ENCODE measurements at places on chromosomes 6 and 20.

GRCh38 chr6:142913511-142914047 lies 31.4 kb downstream of the HIVEP2 start:
- DNase-seq: no peak

- DNase-seq: no peak
Observed at GRCh38 chr6:33935439-33936080, 131.8 kb upstream of the MLN start.

DNA sequence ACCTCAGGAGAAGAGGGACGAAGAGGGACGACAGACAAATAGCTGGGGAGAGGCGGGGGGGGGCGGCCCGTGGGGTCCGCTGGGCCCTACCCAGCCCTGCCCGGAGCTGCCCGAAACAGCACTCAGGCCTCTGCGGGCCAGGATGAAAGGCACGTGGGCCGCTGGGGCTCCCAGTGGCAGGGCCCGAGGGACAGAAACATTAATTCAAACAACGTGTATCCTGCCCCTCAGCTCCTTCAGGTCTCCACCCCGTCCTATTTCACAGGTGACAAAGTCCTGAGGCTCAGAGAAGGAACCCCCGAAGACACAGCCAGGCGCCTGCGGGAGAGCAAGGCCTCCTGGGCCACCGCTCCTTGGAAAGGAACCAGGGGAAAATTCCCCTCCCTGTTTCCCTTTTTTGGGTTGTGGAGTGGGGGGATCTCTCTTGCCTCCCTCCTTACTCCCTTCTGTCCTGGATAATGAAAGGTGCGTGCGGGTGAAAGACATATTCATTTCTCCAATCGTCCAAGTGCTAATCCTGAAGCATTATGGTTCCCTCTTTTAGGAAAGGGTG lies 93.3 kb downstream of the RNASET2 start:
- DNase-seq: no peak

- no peak for DNase-seq
Observed at GRCh38 chr6:144635051-144635450, 349.9 kb downstream of the UTRN start.

DNA sequence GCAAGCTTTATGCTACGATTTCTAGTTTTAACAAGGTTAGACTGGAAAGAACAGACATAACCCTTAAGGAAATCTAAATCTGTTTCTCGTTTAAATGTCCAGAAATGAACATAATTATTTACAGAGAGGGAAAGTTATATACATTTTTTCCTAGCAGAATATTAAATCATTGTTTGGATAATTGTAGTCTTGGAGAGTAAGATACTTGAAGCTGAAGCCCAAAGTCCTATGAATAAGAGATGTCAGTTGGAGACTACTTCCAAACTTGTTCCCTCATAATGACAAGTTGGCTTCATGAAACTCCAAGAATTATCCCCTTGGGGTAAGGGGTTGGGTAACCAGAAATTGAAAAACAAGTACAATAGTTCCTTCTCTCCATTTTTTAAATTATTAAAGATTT lies 911.1 kb upstream of the MAN1A1 start:
- peak; percentile 73 for DNase-seq

DNA sequence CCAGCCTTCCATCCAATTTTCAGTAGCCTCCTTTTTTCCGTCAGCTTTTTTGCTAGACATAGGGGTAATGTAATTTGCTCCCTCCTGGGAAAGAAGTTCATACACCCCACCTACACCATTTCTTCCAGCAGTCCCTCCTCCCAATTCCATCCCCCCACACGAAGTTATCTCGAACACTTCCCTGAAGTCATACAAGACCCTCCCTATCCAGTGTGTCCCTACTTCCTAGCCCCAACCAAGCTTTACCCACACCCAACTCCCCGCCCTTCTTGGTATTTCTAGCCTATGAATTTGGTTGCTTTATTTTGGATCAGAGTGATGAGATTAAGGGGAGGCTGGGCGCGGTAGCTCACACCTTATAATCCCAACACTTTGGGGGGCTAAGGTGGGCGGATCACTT lies 1.0 kb downstream of the UBE2C start:
- no peak for DNase-seq

- DNase-seq: no peak
Observed at GRCh38 chr20:11035211-11035610, 361.4 kb upstream of the JAG1 start.

DNA sequence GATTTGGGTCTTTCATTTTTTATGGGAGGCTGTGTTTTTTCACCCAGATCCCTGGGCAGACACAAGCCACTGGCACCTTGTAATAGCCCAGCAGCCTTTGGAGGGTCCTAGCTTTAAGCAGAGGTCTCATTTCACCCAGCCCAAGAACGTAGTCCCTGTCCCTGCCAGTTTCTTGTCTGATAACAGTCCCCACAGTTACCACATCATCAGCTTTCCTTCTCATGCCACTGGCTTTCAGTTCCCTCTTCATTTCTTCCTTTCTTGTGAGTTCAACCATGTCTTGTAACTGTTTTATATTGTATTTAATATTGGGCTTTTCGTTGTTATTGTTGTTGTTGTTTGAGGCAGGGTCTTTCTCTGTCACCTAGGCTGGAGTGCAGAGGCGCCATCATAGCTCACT lies 10.6 kb downstream of the PNPLA1 start:
- no peak for DNase-seq

DNA sequence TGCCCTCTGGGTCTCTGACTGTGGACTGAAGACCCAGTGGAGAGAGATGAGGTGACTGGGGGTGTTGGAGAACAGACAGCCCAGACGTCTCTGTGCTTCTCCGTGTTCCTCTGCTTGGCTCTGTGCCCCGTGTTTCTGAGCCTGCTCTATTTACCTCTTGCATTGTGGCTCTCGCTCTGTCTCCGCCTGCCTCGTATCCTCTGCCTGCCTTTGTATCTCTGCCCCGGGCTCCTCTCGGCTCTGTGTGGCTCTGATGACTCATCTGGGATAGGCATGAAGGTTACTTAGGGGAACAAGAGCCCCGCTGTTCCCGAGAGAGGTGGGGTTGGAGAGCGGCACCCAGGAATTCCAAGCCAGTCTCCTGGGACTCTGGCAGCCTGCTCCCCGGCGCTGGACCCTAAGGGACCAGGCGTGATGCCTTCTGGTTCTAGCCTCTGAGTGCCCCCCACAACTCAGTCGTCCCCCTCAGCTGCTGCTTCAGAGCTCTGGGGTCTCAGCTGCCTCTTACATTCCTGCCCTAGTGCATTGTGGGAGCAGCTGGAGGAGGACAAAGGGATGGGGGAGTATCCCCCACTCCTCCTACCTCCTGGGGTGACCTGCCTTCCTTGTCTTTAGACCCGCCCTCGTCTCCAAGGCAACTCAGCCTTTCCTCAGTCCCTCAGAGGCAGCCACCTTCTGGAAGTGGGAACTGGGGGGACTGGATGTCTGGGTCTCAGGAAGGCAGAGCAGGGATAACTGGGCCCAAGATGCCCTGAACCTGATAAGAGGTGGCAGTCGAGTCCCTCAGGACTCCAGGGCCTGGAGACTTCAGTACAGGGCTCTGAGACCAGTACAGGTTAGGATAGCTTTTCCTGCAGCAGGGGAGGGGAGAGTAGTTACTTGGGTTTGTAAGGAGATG lies 1.9 kb downstream of the DDR1 start:
- peak; percentile 44 for DNase-seq

GRCh38 chr20:18577942-18578341 lies 9.9 kb upstream of the DTD1 start:
- no peak for DNase-seq

DNA sequence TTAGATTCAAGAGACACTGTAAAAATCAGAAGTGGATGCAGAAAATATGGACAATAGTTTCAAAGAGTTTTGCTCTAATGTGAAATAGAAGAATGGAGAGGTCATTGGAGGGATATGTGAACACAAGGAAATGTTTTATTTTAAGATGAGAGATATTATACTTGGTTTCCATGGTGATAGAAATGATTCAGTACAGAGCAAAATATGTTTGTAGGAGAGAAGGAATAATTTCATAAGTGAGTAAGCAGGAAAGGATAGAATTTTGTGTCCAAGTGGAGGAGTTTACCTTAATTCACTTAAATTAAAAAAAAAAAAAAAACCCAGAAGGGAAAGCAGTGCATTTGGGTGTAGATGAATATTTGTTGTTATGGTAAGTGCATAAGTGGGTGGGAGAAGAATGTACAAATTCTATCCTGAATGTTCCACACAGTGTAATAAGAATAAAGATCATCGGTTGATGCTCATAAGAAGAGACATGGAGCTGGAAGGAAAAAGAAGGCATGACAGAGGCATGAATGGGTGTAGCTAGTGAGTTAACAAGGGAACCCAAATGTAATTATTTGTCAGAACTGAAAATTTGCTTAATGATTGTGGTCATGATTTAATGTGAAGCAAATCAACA lies 688.9 kb upstream of the GJE1 start:
- DNase-seq: no peak

GRCh38 chr6:41039060-41039998 lies at the start of gene UNC5CL:
TSS of gene UNC5CL (minus strand) at chr6:41039221. CDS start at chr6:41035074, 4,147 bp downstream.
- no peak for DNase-seq

DNA sequence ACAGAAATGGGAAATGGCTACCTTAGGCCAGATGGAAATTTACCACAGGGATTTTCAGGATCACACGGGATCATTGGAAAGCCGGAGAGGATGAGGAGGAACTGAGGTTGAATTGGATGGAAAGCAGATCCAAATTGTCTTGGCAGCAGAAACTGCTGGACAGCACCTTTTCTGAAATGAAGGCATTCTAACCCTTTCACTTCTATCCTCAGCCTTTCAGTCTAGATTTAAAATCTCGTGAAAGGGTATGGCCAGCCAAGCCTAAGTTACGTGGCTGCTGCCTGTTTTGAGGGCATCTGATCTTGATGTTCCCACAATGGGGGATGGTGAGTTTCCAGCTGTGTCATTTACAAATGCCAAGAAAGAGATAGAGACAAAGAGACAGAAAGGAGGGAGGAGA lies 358.2 kb downstream of the KIF16B start:
- no peak for DNase-seq

DNA sequence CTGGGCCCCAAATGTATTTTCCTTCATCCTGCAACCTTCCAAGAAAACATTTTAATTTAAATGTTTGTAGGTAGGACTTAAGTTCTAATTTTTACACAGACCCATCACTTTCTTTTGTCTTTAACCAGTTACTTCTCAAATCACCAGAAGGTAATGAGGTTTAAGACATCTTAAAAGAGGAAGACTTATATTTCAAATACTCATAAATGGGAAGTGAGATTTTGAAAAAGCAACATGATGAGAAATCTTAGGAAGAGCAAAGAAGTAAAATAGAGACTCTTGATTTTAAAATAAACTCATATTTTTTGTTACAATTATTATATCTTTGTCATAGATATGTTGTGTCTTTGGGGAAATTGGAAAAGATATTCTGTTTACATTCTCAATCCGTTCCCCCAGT lies 82.3 kb downstream of the SYNE1 start:
- no peak for DNase-seq
